Stimulated activated CD4-positive, alpha-beta T cell treated with anti-CD3 and anti-CD28 coated beads, Interleukin-4, amount 100 ng/mL, for 4 hours (primary cell): ENCODE measurements at places on chromosomes 5 and 9.

- DNase-seq: no peak
Observed at GRCh38 chr5:65830856-65831255, 95.5 kb upstream of the ERBIN start.

GRCh38 chr9:93154293-93154903 lies 20.3 kb upstream of the NINJ1 start:
- no peak for DNase-seq

DNA sequence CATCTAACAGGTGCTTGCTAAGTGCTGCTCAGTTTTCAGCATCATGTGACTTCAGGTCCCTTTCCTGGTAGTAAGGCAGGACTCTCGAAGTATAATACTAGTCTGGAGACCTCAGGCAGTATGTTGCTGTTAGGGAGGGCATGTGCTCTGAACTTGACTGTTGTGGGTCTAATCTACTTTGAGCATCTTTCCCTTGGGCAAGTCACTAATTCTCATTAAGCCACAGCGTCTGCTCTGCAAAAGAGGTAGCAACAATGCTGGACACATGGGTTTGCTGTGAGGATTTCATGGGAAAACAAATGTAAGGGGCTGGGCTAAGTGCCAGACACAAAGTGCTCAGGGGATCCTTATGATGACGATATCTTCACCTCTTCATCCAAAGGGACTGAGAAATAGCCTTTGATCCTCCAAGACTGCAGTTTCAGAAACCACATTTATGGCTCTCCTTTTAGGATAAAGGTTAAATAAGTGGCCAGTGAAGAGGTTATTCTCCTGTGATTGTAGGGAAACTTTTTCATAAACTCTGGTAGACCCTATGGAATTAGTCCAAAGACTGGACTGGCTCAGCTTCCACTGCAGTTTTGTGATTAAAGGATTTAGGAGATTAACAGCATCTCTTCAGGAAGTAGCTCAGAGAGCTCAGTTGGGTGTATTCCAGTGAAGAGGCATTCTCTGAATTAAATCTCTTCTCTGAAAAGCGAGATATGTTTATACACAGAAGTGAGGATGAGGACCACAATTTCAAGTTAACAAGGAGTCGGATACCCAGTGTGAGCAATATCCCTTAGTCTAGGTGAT lies 216.6 kb downstream of the SGCD start:
- no peak for DNase-seq

DNA sequence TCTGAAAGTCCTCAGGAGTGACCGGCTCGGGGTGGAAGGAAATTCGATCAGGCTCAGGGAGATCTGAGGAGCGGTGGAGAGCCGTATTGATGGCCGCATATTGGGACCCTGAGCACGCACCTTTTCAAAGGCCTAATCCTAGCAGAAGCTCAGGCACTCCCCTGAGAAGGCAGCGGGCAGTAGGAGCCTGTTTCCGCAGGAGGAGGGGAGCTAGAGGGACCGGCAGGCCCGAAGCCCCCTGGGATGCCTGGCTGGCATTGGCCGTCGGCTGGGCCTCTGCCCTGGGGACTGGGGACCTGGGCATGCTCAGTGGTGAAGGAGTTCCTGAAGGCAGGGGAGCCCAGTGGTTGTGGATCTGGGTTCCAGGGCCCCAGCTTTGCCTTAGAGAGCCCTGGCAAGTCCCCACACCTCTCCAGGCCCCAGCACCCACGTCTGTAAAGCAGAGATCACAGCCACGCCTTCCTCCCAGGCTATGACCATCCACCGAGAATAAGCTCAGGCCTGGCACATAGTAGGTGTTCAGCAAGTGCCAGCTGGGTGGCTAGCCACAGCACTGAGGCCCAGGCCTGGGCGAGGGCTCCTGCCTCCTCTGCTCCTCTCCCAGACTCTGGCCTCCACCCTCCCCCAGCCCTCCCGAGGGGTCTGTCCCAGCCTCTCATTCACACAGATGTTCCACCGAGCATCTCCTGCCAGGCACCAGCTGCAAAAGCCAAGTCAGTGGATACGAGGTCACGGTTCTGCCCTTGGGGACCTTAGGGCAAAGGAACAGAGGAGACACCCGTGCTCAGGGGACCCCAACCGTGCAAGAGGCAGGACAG lies 17.2 kb upstream of the QRFP start:
- DNase-seq: no peak

DNA sequence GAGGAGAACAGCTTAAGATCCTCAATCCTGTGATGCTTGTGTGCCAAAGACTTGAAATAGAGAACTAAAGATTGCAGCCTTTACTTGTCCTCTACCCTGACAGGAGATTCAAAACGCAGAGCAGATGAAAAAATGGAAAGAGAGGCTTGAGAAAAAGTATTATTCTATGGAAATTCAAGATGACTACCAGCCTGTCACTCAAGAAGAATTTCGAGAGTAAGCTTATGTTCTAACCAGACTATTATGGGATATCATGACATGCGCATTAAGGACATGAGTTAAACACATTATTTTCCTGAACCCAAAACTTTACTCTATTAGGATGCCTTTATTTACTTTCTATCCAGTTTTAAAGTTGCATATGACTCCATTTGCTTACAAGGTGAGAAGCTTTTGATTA lies 46.4 kb downstream of the PKD2L2 start:
- no peak for DNase-seq

DNA sequence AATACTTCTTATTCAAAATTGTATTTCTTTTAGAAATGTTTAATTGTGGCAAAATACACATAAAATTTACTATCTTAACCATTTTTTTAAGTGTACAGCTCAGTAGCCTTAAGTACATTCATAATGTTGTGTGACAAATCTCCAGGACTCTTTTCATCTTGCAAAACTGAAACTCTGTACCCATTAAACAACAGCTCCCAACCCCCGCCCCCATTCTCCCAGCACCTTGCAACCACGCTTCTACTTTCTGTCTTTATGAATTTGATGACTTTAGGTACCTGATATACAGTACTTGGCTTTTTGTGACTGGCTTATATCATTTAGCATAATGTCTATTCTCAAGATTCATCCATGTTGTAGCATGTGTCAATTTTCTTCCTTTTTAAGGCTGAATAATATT lies 2.8 kb upstream of the IL5 start:
- DNase-seq: peak; percentile 39

DNA sequence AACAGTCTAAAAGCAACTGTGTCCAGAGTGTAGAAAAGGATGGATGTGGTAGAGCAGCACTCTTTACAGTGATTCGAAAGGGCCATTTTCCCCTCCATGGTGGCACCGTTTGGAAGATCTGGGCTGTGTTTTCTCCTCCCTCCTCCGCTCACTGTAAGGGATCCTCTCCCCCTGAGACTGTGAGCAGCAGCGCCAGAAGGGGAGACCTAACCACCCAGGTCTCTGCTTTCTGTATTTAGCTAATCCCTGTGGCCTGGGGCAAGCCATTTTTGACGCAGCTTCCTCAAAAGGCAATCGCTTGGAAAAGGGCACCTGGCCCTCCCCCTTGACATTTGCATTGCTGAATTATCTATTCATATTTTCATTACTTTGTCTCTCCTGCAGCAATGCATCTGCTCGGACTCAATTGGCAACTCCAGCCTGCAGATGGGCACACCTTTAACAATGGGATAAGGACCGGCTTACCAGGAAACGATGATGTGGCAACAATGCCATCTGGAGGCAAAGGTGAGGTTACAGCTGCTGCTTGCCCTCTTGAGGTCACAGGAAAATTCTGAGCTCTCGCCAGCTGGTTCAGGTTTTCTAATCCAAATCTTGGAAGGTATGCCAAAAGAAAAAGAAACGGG lies 244.3 kb upstream of the WWC1 start:
- no peak for DNase-seq

GRCh38 chr5:83426855-83427254 lies 44.7 kb upstream of the VCAN start:
- DNase-seq: no peak
